T-helper 2 cell treated with Interferon-gamma antibody and Interleukin-4, amounts not matched to agents 5 μg/mL and 100 μg/mL, for 36 hours (primary cell): ENCODE measurements at places on chromosomes 11 and 22.

GRCh38 chr11:12119502-12119901, 9.1 kb downstream of the MICAL2 start:
- no peak for DNase-seq

DNA sequence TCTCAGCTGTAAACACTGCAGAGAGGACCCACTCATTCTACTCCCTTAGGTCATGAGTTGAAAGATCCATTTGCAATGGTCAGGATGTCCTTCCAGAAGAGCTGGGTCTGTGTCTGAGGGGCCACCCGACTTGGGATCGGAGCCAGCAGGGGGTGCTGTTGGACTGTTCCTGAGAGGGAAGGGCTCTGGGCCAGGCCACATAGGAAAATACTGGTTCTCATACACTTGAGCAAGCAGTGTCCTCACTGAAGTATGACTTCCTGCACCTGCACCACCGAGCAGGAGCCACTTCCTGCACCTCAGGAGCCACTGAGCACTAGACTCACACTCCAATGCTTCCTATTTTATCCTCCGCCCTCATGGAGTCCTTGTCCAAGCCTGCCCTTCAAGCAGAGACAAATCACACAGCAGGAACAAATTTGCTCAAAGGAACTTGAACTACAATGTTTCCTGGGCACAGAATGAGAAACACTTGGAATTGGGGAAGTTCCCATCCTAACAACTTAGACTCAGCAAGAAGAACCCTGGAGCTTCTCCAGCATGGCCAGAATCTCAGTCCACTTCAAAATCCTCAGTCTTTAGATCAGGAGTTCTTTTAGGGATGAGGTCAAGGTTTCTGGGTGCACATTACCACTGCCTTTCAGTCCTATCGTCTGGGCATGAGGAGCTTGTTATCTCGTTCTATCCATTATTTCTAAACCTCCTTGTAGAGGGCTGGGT, 36.6 kb upstream of the VPREB1 start:
- DNase-seq = peak; percentile 77

GRCh38 chr22:27790376-27791158, 11.0 kb downstream of the MN1 start:
- DNase-seq = no peak

DNA sequence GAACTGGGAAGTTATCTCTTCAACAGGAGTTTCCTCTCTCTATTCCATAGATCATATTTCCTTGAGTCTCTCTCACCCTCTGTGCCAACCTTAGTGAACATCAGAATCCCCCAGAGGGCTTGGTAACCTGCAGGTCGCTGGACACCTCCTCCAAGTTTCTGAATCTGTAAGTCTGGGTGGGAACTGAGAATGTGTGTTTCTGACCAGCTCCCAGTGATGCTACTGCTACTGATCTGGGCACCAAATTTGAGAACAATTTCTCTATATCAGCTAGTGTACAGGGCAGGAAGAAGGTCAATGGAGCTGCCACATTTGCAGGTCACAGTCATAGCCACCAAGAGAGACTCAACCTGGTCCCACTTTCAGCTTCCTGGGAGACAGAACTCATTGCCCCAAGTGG, 62.9 kb downstream of the RCN1 start:
- DNase-seq = no peak

DNA sequence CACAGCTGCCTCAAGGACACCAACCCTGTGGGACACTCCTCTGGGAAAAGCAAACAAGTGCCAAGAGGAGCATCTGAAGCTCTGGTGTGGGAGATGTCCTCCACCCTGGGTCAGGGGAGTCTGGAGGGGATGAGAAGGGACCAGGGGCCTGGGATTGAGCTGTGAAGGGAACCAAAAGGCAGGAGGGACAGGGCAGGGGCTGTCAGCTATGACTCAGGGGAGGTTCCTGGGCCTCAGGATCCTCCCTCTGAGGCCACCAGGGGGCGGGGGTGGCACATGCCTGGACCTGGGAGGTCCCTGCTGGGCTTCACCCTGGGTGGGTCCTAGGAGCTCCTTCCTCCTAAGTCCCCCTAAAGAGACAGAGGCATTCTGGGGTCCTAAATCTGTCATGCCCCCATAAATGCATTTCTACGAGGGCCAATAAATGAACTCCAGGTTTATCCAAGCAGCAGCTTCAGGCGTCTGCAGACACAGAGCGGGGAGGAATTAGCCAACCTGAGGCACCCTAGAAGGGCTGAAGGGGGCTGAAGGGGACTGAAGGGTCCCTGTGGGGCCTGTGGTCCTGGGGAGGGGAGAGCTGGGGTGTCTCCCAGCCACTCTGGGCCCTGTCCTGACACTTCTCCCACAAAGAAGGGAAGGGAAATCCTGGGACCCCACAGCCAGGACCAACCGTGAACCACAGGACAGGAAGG, 31.9 kb upstream of the IGLL5 start:
- no peak for DNase-seq

- no peak for DNase-seq
These were observed 26.0 kb downstream of the PTPN5 start for GRCh38 chr11:18765554-18765953.
